ENCODE measurements at places on chromosomes 12 and 14. TPM values are rescaled to one million over a fixed set of nuclear protein-coding genes. Genes with fewer than 3 reads are reported as not detected.

- no peak for DNase-seq
Observed at GRCh38 chr12:12088147-12088546, 17.4 kb downstream of the BCL2L14 start.

- DNase-seq = no peak
Observed at GRCh38 chr12:114321524-114321923, 84.4 kb downstream of the TBX5 start.

DNA sequence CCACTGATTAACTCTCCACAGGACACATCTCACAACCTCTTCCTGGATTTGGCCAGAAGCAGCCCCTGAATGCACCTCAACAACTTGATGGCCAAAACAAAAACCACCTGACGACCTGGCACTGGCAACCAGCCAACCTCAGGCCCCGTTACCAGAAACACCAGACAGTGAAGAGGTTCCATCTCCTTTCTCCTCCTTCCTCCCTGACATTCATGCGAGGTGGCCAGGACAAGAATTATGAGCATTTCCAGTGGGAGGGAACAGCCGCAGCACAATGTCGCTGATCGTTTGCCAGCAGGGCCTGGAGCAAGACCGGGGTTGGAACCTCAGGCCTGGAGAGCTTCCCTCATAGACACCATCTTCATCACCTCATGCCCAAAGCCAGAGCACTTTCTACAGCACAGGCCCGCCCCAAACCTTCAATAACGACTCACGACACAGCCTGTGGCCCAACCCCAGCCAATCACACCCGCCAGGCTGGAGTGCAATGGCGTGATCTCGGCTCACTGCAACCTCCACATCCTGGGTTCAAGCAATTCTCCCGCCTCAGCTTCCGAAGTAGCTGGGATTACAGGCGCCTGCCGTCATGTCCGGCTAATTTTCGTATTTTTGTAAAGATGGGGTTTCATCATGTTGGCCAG is 48.7 kb downstream of the CCDC88C start:
- no peak for DNase-seq

GRCh38 chr12:77324763-77325468 is 259.5 kb upstream of the E2F7 start:
- no peak for DNase-seq

DNA sequence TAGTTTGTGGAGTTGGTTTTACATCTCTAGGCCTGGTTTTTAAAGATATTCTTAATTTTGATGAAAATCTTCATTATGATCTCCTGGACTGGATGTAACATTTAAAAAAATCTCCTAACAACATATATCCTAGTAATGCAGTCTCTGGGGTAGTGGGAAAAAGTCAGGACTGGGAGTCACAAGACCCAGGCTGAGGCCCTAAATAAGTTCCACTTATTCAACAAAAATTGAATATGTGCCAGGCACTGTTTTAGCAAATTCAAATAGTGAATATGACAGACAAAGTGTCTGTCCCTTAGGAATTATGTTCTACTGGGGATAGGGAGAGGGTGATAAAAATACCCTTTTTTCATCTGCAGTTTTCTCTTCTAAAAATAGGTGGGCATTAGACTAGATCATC is 248.4 kb downstream of the PAWR start:
- DNase-seq = no peak

DNA sequence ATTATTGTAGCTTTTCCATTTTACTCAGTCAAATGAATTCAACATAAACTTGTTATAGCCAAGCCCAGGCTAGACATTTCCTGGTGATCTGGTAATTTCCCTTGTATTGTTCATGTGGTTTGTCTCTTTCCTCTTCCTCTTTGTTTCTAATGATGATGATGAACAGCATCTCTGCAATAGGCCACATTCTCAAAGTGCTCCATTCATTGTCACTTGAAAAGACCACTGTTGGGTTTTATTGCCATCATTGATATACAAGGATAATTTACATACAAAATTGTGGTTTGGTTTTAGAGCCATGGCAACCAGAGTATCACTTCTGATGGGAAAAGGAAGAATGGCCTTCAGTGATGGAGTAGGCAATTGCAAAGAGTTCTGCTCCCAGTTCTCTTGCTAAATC is 379.3 kb downstream of the RGS6 start:
- DNase-seq = no peak

GRCh38 chr12:59763835-59764234 is 168.0 kb downstream of the SLC16A7 start:
- no peak for DNase-seq

GRCh38 chr14:74935360-74935680 is 12.3 kb upstream of the RPS6KL1 start:
- DNase-seq = no peak

DNA sequence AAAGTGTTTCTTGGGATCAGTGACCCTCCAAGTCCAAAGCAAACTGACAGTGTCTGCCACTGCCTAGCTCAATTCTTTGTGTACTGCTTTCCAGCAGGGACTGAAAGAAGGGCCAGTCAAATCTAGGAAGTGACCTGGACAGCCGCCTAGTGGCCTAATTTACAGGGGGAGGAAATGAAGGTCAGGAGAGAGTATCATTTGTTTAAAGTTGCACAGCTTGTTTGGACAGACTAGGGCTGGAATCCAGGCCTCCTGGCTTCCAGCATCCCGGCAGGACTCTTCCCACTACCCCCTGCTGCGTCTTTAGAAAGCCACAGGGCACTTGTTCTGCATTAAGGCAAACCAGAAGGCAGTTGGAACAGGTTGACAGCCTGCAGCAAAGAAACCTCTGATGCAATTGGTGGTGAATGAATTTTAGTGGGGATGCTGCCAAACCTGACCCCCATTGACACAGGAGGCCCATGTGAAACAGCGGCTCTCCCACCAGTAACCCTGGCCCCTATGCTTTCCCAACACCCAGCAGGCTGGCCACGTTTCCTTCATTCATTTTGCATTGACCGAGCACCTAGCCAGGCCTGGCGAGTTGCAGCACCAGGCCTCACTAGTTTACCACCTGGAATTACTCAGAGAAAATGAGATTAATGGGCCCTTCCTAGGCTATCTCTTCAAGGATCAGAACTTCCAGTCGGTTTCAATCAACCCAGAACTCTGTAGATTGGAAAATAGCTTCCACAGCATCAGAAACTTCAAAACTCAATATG is 28.2 kb downstream of the GALNT16 start:
- DNase-seq = no peak

Gene RNU6-8
- total RNA-seq = not detected
